Body of pancreas (tissue), 4 donors: ENCODE measurements at places on chromosomes 6 and 20.

DNA sequence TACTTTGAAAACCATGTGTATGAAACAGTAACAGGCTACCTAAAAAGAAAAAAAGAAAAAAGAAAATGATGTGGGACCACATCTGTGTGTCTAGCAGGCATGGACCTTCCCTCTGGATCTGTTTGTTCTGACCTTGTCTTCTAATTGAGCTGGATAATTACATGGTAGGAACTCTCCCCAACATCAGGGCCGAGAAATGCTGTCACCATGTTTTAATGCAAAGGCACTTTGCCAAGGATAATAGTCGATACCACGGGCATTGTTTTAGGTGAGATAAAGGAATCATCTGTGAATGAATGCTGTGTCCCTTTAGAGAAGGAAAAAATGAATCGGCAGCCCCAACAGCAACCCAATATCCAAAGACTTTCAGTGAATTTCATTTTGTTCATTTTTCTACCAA is 149.1 kb downstream of the ZDHHC14 start:
- no peak for DNase-seq

GRCh38 chr6:169961772-169962561 is 210.5 kb downstream of the ERMARD start:
- no peak for DNase-seq

GRCh38 chr20:47262365-47263013 is 94.0 kb downstream of the ZMYND8 start:
- DNase-seq: no peak

DNA sequence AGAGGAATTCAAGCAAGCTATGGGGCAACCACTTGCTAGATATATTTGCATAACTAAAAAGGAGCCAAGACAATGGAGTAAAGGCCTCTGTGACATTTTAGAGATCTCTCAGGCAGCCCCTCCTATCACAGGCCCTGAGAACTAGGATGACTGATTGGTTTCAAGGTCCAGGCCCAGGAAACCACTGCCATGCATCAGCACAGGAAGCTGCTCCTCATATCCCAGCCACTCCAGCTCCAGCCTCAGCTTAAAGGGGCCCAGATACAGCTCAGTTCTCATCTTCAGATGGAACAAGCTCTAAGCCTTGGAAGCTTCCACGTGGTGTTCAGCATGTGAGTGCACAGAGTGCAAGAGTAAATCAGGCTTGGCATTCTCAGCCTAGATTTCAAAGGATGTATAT is 21.1 kb upstream of the THBS2 start:
- no peak for DNase-seq

DNA sequence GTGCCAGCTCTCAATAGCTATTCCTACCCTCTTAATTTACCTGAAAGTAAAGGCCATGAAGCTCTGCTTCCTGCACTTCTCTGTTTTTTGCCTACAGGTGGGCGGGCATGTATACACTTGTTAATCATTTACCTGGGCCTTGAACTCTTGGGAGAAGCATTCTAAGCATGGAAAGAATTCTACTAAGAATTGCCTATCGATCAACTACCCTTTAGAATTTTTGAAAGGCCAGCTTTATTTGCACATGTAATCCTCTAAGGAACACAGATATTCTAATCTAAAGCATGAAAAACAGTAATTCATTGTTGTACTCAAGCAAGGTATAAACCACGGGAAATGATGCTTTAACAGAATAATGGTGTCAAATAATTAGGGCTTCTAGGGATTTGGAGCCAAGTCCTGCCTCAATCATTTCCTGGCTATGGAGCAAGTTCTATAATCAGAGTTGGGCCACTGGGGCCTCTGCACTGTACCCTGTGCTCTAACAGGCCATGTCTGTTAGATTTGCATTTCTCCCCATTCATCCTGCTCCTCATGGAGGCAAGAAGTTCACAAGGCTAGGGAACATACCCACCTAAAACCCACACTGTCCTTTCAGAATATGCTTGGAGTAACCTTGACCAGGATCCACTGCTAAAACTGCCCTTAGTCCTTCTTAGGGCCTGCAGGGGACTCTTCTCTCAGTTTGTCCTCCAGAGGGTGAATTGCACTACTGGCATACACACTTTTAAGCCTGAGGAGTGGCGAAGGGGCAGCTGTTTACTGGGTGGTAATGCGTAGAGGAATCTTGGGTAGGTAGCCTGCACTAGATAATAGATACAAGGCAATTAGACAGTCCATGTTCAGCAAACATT is 276.4 kb upstream of the JAG1 start:
- DNase-seq: peak; percentile 15

DNA sequence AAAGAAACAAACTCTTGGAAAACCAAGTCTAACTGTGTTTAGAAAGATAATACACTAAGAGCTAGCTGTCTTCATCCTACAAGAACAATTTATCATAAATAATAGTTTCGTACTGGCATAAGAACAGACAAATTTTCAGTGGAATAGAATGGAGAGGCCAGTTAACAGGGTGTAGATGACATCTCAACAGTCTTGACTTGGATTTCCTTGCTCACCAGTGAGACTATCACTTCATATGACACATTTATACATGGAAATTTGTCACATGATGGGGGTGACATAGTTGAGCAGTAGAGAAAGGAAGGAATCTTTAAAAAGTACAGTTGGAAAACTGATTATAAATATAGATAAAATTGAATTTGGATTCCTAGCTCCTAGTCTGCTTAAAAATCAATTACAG is 35.6 kb downstream of the TNFAIP3 start:
- DNase-seq: no peak
